ENCODE measurements at places on chromosomes 5 and 9.

DNA sequence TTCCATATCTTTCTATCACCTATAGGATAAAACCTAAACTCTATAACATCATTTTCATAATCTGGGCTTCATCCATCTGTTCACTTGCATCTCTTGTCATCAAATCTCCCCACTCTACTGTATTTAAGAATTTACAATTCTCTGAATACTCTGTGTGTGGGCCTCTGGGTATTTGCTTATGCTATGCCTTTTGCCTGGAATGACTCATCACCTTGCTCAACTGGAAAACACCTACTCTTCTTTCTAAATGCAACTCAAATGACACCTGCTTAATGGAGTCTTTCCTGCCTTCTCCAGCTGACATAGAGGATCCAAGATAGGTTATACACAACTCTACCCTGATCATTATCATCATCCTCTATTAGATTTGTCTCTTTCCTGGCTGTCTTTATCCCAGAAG, 421.7 kb downstream of the SPATA31D1 start:
- peak; percentile 22 for DNase-seq

DNA sequence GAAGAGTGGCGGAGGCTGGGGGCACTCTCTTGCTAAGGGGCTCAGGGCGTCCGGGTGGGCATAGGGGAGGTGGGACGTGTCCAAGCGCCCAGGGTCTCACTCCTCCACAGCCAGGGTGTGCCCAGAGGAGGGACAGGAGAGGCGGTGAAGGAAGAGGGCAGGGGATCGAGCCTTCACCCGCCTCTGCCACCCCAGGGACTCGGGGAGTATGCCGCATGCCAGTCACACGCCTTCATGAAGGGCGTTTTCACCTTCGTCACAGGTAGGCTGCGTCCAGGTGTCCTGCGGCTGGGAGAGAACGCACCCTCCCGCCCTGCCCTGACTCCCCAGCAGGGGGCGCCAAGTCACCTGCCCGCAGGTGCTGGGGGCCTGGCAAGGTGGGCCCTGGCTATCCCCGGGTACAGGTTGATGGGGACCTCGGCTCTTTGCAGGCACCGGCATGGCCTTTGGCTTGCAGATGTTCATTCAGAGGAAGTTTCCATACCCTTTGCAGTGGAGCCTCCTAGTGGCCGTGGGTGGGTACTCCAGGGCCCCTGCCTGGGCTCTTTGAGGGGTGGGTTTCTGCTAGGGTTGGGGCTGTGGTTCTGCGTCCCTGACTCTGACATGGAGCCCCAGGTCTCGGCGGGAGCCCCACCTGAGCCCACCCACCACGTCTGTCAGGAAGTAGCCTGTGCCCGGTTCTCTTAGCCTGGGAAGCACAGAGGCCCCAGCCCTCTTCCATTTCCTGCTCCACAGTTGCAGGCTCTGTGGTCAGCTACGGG, 552 bp downstream of the TMEM141 start:
- no peak for DNase-seq

GRCh38 chr9:121453232-121453892, 46.3 kb downstream of the GGTA1 start:
- DNase-seq, result no peak

DNA sequence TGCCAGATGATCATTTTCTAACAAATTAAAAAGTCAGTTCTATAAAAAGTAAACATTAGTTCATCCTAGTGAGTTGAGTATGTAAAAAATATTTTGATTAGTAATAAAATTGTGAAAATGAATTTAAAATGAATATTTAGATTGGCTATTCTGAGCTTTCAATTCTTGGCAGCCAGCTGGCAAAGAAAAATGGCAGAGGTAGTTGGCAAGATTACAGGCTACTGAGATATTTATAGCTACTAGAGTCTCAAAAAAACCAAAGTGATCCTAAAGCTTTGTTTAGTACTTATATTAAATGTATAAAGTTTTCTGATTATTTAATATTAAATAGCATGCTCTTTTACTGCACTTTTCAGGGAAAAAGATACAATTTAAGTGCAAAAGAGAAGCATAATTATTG, 25.0 kb downstream of the SGTB start:
- peak; percentile 15 for DNase-seq

GRCh38 chr9:22169243-22169642, 160.1 kb upstream of the CDKN2B start:
- no peak for DNase-seq

GRCh38 chr5:125538469-125538868, 792.0 kb upstream of the ZNF608 start:
- DNase-seq, result no peak

DNA sequence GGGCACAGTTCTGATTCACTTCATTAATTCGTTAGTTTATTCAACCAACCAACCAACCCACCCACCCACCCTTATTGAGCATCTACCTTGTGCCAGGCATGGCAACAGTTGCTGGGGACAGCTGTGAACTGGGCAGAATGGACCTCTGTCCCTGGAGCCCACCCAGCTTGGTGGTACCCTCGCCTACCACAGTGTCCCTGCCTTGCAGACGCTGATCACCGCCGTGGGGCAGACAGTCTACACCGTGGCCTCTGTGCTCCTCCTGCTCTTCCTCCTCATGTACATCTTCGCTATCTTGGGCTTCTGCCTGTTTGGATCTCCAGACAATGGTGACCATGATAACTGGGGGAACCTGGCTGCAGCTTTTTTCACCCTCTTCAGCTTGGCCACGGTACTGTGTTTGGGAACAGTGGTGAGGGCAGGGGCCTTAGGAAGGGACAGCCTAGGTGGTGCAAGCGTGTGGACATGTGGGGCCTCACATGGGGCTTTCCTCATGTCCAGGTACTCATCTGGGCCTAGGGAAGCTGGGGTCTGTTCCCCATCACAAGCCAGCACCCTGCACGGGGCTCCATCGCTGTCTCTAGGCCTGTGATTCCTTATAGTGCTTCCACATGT, 26.2 kb downstream of the PITX1 start:
- DNase-seq, result no peak

GRCh38 chr9:94813379-94813778, 86.9 kb downstream of the AOPEP start:
- no peak for DNase-seq

GRCh38 chr9:22141908-22142307, 132.8 kb upstream of the CDKN2B start:
- no peak for DNase-seq

DNA sequence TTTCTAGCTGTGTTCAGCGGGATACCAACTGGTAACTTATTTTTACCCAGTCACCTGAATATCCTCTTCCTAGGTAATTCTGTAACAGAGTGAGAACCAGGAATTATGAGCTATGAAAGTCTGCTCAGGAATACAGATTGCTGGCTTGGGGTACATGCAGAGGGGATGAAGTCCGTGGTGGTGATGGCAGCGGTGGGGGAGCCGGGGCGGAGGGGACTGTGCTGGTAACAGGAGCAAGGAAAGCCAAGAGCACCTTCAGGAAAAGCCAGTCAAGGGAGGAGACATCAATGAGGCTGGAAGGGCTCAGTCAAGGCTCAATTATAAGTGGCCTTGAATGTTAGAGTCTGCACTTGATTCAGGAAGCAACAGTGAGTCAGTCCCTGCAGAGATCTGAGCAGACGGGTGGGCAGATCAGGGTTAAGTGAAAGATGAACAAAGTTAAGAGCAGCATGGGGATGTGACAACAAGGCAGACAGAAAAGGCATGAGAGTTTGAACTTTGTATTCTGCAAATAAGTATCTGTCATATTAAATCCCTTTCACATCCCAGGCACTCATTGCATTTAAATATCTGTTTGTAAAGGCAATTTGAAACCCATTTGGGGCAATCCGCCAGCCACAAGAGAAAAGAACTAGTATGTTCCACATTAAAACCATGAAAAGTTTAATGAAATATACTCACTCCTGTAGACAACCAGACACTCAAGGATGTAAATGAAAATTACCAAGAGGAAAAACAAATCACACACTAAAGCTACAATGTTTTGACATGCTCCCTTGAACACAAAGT, 101.2 kb downstream of the TTC39B start:
- DNase-seq, result peak; percentile 27

DNA sequence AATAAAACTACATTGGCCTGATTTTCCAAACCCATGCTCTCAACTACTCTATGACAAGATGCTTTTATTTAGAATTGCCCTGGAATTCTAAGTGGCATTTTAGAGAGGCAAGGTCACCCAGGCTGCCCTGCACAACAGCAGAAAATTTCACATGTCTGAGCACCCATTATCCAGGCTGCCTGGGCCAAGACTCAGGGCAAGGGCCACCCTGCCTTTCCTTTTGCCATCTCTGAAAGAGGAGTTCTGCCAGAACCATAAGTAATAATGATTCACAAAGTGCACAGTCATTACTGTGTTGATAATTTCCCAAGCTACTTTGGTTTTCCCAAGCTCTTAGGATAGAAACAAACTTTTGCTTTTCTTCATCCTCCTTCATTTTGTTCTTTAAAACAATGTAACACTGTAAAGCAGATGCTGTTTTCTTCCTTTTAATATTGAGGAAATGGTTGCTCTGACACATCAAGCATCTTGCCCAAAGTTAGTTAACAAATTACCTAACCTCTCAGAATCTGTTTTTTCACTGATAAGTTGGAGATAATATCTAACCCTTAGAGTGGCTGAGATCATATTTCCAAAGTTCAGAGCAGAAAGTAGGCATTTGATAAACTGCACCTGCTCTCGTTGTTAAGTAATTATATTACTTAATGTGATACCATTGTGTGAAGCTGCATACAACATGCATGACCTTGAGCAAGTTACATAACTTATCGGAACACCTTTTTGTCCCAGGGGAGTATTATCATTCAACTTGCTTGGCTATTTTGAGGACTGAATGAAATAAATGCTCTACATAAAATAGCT, 325.6 kb downstream of the PRELID2 start:
- DNase-seq, result no peak

- no peak for DNase-seq
Observed at GRCh38 chr9:37239224-37239859, 119.0 kb downstream of the ZCCHC7 start.

- no peak for DNase-seq
Observed at GRCh38 chr5:119319401-119319800, 36.4 kb upstream of the TNFAIP8 start.

DNA sequence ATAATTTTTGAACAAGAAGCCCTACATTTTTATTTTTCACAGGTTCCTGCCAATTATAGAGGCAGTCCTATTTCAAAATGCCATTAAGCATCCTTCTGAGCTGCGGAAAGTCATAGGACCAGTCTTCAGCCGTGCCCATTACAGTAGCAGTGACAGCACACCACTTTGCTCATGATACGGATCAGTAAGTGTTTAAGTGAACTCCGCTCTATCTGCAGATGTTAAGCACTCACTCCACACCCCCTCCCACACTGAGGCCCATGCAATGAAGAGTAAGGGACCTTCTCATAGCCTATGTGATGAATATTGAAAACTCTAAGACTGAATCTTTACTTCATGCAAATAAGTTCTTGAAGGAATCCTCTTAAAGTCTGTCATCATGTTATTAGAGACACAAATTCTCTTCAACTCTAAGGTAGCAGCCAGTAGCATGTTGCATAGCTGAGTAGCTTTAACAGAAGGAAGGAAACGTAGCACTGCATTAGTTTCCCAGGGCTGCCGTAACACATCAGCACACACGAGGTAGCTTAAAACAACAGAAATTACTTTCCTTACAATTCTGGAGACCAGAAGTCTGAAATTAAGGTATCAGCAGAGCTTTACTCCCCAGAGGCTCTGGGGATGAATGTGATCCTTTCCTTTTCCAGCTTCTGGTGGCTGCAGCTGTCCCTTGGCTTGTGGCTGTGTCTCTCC, 20.3 kb upstream of the TAF11L2 start:
- DNase-seq, result no peak

DNA sequence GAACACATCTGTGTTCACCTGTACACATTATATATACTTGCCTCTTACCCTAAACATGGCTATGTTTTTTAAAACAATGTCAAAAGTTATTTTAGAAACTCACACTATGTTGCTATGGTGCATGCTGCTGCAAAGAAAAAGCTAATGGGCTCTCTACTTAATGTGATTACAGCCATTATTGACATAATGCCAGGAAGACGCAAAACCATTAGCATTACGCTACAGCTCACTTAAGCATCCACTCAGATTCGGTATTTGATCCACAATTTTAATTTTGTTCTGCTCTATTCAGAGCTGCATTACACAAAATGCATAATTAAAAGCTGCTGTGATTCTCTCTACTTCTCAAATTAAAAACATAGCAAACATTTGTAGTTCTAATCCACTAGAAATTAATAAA, 395.2 kb downstream of the BNC2 start:
- no peak for DNase-seq

GRCh38 chr9:20197976-20198685, 409.3 kb upstream of the SLC24A2 start:
- peak; percentile 82 for DNase-seq

DNA sequence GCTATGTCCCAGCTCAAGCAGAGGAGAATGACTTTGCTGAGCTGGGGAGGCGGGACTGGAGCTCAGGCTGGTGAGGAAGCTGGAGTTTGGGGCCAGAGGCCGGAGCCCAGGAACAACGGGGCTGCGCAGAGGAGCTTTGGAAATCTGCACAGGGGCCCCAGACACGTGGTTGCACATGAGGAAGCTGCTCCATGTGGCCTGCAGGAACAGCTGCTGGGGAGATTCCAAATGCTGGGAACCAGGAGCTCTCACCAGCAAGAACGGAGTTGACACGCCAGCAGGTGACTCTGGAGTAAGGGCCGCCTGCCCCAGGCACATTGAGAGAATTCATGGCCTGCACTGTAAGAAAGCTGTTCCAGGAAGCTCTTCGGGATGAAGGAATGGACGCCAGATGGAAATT, 91.0 kb downstream of the OLFM1 start:
- DNase-seq, result peak; percentile 75

- no peak for DNase-seq
Observed at GRCh38 chr5:140131967-140132409, 6.3 kb downstream of the IGIP start.

- DNase-seq, result no peak
Observed at GRCh38 chr5:169874621-169875020, 105.7 kb downstream of the INSYN2B start.

- DNase-seq, result no peak
Observed at GRCh38 chr9:12730927-12731326, 37.7 kb downstream of the TYRP1 start.

DNA sequence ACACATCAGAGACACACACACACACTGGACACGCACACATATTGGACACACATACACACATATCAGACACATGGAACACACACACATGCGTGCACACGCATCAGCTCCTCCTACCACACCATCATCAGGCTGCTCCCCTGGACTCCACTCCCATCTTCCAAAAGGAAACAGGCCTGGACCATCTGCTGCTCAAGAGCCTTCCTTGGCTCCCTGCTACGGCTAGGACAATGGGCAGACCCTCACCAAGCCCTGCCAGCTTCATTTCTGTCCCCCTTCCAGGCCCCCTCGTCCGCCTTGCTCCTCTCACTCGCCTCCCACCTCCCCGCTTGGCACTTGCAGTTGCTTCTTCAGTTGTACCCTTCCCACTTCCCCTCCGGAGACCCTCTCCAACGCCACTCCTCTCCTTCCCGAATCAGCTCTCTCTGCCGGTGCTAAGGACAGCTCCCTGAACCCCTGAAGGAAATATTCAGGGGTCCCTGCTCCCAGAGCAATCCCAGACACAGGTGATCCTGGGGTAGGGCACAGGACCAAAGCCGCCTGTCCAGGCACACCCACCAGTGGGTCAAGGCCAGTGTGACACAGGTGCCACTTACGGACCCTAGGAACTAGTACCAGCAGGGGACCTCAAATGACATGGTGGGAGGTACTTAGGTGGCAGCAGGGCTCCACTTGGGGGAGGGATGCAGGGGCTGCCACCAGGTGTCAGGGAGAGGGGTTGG, 12.1 kb upstream of the LAMC3 start:
- no peak for DNase-seq
